Stimulated activated CD8-positive, alpha-beta memory T cell treated with anti-CD3 and anti-CD28 coated beads, Interleukin-7, amount 100 ng/mL, for 48 hours (primary cell): ENCODE measurements at places on chromosomes 1 and 21.

DNA sequence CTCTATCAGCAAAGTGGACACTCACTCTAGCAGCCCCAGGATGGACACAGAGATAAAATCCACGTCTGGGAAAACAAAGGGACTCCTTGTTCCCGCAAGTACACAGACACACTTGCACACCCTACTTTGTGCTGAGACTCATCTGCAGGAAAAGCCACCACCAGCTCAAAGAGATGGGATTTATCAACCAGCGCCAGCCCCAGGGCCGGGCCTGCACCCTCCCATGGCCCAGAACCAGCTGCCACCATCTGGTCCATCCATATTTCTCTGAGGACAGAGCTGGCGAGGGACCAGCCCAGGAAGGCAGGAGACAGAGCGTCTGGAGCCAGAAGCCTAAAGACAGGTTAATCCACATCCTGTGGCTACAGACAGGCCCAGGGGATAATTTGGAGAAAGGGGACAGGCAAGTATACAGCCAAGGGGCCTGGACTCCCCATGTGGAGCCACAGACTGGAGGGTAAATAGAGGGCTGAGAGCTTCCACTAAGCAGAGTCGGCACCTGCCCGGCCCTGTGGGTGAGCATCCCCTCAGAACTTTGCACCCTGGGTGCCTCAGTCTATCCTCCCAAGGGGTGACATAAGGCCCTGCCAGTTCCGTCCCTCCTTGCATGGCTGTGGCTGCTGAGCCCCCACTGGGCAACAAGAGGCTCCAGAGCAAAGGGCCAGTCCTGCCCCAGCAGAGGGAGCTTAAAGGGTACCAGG, 233.9 kb downstream of the PTPRU start:
- no peak for DNase-seq

GRCh38 chr1:8228253-8228652, 89.7 kb upstream of the SLC45A1 start:
- no peak for DNase-seq

DNA sequence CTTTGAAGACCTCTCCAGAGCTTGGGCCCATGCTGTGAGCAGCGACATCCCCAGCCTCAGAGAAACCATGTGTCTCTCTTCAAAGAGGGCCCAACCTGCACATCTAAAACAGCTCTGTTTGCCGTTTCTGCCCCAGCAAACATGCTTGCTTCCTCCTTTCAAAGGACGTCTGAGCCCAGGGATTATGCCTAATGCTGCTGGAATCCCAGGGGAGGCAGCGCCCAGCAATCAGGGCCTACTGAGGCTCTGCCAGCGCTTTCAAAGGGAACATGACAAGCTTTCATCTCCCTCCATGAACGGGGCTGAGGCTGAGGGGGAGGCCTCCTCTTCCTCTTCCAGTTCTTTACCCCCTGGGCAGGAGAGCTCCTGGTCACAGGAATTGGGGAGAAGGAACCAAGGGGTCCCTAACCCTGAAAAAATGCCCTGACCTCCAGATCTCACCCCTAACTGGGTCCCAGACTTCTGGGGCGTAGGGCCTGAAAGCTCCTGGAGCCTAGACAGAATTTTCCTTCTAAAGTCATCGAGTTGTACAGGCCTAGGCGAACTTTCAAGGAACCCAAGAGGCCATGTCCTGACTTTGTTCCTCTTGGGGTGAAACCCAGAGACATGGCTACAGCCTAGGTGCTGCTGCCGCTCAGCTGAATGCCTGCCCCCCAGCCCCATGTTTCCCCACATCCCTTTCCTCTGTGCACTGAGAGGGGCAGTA, 13.4 kb upstream of the ASCL5 start:
- no peak for DNase-seq

- DNase-seq = no peak
Observed at GRCh38 chr1:247360991-247361731, 29.5 kb upstream of the ZNF496 start.

- peak; percentile 14 for DNase-seq
Observed at GRCh38 chr21:26169611-26170470, 729 bp downstream of the APP start.

- DNase-seq = no peak
Observed at GRCh38 chr21:43910460-43910859, 45.4 kb downstream of the AGPAT3 start.

- no peak for DNase-seq
Observed at GRCh38 chr21:25494804-25495203, 112.5 kb downstream of the MRPL39 start.

DNA sequence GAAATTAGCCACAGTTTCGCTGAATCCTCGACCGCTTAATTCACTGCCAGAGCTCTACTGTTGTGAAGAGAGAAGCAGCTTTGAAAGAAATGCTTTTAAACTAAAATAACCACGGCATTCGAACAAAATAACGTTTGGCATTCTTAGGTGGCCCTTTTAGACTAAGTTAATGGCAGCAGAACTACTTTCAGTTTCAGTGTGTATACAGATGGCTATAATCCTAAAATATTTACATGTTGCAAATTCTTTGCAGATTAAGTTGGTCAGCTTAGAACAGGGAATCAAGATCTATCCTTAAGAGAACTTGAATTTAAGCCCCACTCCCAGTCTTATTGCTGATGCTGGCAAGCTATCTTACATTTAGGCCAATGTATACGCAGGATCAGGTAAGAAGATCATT, 62.7 kb downstream of the ADSS2 start:
- DNase-seq = no peak

- no peak for DNase-seq
Observed at GRCh38 chr1:109485001-109485400, 1.3 kb downstream of the ATXN7L2 start.

GRCh38 chr1:153941826-153942725, 4.4 kb downstream of the DENND4B start:
- DNase-seq = no peak

GRCh38 chr1:31535561-31535960, 40.8 kb upstream of the TINAGL1 start:
- no peak for DNase-seq

DNA sequence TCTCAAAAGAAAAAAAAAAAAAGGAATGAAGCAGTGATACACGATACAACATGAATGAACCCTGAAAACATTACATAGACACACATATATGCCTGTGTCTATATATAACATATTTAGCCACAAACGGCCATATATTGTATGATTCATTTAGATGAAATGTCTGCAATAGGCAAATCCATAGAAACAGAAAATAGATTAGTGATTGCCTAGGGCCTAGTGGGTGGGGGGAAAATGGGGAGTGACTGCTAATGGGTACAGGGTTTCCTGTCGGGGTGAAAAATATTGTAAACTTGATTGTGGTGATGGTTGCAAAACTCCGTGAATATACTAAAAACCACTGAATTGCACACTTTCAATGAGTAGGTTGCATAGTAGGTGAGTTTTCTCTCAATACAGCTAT, 6.0 kb upstream of the H6PD start:
- peak; percentile 27 for DNase-seq

DNA sequence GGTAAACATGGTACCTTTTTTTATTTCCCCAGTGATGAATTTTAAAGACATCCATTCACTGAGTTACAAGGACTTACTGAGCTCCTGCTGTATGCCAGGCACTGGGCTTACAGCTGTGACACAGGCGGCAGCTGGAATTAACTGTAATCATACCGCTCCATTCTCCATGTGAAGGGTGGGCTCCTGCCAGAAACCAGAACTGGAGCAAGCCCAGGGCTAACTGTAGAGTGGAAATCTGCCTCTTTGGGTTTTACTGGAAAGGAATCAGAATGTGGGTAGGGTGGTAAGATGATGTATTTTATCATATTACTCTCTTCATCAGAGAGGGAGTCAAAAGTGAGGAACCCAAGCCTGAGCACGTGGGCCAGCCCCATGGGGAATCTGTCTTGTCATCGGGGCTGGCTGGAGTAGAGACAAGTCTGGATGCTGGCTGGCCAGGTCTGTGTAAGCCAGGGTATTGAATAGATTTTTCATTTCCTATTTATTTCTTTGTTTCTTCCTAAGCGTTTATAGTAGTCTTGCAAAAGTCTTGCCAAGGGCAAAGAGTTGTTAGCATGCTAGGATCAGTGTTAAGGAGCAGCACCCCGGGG, 21.5 kb downstream of the FGGY start:
- DNase-seq = no peak

DNA sequence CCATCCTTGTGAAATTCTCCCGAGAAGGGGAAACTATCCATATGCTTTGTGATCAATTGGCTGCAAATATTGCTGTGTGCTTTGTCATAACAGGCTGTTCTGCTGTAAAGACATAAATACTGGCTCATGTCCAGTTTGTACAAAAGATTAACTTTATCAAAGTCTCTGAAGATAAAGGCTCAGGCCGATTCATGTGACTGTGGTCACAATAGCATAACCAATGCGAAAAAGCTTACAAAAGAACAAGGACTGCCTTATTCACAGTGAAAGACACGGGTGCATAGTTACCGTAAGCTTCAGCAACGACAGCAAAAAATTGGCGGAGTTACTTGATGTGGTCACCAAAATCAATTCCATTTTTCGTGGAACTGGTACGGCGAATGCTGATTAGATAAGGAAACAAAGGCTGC, 173.6 kb upstream of the CHRM3 start:
- no peak for DNase-seq

DNA sequence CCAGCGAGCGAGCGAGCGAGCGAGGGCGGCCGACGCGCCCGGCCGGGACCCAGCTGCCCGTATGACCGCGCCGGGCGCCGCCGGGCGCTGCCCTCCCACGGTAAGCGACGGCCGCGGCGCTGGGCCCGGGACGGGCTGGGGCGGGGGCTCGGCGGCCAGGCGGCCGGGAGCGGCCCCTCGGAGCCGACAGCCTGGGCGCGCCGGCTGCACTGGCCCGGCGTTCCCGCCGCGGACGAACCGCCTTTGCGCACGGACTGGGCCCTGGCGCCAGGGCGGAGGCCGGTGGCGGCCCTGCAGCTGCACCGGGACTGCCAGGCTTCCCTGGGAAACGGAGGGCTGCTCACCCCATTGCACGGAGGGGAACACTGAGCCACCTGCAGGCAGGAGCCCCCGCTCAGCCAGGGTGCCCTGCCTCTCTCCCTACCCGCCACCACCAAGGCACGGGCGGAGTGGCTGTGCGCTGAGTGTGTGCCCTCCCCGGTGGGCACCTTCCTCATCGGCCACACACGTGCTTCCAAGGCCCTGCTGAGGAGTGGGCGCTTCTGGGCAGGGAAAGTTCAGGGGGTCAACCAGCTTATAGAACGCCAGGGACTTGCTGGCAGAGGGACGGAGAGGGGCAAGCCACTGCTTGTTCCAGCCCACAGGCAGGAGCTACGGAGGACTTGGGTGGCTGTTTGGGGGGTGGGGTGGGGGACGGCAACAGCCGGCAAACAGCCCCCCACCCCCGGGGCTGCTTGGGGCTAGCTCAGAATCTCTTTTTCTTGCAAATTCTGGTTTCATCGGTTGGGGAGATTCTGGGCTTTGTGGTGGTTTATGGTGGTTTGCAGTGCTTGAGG, 532 bp downstream of the CSF1 start:
- DNase-seq = no peak

- no peak for DNase-seq
Observed at GRCh38 chr1:89512996-89513720, 11.5 kb upstream of the LRRC8B start.

GRCh38 chr1:243343970-243344937, 88.4 kb downstream of the SDCCAG8 start:
- no peak for DNase-seq

DNA sequence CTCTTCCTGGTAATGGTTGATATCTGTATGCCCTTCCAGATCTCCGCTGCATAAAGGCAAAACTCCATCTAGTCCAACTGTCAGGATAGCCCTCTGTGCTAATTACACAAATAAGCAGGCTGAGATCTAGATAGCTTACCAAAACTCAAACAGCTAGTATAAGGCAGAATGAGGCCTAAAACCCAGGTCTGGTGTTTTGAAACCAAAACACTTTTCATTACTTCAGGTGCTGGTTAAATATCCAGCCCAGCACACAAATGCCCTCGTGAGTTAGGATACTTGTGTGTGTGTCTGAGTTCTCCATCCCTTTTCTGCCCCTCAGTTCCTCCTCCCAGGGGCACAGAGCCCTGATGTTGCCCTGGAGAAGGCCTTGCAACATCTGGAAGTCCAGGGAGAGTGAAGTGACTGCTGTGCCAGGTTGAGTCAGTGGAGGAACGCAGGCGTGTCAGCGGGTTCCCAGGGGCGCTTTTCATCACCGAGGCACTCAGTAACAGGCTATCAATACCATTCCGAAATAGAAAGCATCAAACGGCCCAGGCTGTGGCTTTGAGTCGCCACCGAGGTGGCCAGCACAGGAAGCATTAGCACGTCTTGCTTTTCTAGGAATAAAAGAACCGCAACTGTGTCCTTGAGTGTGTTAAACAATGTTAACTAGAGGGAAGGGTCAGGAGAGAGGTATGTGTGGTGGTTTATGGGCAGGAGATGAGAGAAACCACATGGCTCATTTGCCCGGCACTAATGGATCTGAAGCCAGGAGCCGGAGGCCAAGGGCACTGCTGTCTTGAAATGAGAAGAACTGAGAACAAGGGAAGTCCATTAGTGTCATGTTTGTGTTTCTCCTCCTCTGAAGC, 90.7 kb upstream of the WLS start:
- DNase-seq = no peak

GRCh38 chr1:112776688-112777087, 61.6 kb upstream of the PPM1J start:
- no peak for DNase-seq

GRCh38 chr1:154729031-154729442, 121.1 kb upstream of the ADAR start:
- no peak for DNase-seq

GRCh38 chr1:228770779-228771223, 35.5 kb downstream of the RHOU start:
- no peak for DNase-seq

GRCh38 chr1:14467112-14467511, 131.4 kb upstream of the KAZN start:
- no peak for DNase-seq

DNA sequence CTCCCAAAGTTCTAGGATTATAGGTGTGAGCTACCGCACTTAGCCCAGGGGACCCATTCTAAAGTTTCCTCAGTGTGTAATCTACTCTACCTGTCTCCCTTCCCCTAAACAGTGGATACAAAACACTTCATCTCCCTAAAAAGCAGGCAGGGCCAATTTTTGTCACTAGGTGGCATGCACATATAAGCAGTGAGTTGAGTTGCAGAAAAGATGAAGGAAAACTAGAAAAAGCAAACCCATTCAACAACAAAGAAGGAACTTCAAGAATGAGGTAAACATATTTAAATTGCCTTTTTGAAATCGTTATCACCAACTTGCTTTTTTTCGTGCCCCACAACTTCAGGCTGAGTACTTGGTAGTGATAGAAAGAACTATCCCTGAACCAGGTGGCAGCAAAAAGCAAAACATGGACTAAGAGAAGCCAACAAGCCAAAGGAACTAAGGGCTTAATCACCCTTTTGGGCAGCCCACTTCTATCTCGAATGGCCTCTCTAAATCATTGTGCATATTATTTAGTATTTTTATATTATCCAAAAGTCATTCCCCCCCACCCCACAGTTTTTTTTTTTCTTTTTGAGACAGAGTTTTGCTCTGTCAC, 19.7 kb upstream of the ALDH9A1 start:
- no peak for DNase-seq
